EL (cell line): ENCODE measurements at places on chromosomes 1 and 21.
A peak's percentile ranks its signal among the peaks of the same experiment; 100 is the strongest.

DNA sequence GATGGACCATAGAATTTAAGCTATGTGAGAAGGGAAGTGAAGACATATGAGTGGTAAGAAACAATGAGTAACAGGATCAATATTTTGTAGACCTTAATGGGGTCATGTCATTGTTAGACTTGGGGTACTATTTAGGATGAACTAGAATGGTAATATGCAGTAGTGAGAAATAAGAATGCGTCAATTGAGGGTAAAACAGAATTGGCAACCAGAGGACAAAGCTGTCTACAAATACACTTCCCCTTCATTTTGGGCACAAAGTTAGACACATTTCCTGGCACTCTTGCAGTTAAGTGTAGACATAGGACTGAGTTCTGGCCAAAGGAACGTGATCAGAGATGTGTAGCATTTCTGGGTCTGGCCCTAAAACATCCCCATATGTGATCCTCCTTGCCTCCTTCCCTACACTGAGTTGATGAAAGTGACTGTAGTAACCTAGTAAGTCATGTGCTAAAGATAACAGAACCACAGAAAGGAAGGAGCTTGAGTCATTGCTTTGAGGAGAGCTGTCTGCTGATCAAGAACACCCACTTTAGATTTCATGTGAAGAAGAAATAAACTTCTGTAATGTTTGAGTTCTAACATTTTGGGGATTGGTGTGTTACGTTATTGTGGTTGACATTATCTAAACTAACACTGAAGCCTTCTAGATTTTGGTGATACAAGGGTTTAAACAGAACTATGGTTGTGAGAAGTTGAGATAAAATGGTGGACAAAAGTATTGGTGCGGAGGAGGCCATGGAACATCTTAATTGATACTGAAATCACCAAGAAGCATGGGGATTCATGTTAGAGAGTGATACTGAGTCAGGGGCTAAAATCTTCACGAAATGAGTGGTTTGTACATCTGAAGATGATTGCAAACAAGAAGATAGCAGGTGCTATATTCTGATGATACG lies 41.7 kb downstream of the CD55 start:
- DNase-seq = peak; percentile 13

DNA sequence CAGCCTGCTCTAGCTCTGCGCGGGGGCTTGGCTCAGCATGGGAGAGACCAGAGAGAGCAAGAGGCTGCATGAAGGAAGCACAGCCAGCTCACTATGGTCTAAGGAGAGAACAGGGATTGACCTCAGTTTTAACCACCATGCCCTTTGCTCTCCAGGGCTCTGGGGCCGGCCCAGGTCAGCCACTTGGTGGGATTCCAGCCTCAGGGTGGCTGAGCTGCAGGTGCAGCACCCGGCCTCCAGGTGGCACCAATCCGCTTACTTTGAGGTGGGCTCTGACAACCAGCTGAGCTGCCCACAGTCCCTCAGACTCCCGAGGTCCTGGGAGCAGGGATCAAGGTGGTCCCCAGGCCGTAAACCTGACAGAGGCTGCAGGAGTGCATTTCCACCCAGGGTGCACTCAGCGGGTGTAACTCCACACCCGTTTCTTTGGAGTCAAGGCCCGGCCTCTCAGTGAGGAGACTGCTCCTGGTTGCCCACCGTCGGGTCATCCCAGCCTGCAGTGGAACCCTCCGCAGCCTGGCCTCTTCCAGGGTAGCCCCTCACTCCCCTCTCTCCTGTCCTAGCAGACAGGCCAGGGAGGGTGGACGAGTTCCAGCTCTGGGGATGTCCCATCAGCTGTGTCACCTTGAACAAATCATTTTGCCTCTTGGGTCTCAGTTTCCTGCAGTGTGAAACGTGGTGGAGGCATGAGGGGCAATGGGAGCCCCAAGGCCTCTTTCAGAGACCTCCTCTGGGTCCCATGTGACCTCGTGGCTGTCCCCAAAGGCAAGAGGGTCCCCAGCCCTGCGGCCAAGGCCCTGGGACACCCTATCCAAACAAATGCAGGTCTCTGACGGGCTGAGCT lies 607 bp upstream of the LGR6 start:
- DNase-seq = peak; percentile 47

GRCh38 chr1:57860325-57860724 lies 436.5 kb upstream of the DAB1 start:
- no peak for DNase-seq

DNA sequence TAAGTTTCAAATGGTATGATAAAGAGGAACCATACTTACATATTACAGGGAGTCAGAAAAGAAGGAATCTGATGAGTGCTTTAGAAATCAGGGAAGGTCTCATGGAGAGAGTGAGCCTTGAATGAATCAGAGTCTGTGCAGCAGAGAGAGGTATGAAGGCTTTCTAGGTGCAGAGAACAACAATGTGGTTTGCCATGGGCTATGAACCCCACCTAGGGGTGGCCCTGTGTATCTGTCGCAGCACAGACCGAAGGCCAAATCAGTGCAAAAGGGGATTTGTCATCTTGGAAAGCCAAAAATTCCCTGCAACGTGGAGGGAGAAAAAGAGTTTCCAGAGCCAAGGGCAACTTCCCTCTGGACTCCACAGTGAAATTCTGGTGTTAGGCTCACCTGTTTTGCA lies 3.5 kb downstream of the PAPPA2 start:
- no peak for DNase-seq
